ENCODE measurements at places on chromosomes 4 and X.

GRCh38 chr4:54547299-54548097, 110.3 kb upstream of the KIT start:
- DNase-seq, result no peak

DNA sequence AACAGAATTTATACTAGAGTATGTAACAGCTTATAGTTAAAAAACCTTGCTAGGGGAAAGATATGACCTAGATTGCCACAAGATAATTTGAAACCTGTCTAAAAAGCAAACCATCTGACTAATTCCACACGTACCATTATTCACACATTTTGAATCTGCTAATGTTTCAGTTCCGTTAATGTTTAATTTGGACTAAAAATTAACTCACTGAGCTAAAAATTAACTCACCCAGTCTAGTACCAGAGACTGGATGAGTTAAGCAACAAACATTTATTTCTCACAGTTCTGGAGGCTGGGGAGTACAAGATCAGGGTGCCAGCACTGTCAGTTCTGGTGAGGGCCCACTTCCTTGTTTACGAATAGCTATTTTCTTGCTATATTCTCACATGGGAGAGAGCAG, 231.5 kb upstream of the DIAPH2 start:
- DNase-seq, result peak; percentile 57

DNA sequence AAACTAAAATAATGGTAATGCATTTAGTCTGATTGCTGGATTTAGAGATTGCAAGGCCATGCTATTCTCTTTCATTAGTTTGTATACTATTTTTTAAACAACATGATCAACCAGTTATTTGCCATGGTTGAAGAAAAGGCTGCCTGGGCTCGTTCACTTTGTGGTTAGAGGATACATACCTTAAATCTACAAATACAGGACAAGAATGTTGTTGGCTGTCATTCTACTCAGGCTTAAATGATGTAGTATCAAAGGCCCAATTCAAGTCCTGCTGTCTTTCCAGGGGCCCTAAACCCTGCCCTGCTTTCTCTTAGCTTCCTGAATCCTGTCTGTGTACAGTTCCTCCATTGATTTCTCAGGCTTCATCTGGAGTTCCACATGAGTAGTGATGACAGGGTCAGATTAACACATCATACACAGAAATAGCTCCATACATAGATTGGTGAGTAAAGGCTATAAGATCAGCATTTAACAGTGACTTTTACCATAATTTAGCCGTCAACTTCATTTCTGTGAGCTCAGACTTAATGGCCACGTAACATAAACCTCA, 114.9 kb upstream of the GPRIN3 start:
- no peak for DNase-seq

GRCh38 chr4:135552131-135552530, 1350.5 kb upstream of the PABPC4L start:
- no peak for DNase-seq

DNA sequence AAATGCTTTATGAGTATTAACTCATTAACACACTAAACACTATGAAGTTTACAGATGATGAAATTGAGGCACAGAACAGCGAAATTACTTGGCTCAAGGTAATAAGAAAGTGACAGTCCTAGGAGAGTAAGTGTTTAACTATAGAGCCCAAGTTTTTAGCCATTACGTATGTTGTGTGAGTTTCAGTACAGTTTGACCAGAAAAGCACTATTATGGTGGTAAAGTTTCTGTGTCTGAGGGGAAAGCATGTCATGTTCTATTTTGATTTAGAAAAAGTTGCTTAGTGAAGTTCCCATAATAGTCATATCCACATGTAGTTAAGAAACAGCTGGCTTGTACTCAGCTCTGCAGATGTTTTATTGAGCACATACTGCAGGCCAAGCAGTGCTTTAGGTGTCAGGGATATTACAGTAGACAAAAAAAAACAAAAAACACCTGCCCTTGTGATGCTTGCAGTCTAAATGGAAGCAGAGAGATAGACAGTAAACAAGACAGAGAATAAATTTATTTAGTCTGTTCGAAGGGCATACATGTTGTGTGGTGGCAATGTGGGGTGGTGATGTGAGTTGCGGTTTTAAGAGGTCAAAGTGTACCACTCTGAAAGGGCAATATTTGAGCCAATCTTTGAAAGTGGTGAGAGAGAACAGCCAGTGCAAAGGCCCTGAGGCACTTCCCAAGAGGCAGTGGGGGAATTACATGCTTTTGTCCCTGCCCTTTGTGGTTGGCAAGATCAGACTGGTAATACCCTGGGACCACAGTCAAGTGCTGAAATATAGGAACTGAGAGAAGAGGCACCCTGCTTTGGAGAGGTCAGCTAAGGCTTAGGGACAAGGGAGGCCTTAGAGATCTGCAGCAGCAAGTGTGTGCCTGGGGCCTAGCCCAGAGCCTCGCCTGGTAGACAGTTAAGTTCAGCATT, 6.2 kb downstream of the TMEM131L start:
- DNase-seq, result no peak

DNA sequence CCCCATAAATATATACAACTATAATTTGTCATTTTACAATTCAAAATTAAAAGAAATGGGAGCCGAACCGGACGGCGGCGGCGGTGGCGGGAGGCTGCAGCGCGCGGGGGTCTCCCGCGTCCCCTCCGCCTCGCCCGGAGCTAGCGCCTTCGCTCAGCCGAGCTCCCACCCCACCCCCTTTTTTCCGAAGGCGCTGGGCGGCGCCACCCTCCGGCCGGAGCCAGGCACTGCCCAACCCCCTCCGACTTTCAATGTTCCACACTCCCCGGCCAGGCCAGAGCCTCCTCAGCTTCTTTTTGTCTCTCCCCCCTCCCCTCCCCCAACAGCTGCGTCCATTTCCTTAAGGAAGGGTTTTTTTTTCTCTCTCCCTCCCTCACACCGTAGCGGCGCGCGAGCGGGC, 214.1 kb upstream of the GEMIN8 start:
- DNase-seq, result no peak

DNA sequence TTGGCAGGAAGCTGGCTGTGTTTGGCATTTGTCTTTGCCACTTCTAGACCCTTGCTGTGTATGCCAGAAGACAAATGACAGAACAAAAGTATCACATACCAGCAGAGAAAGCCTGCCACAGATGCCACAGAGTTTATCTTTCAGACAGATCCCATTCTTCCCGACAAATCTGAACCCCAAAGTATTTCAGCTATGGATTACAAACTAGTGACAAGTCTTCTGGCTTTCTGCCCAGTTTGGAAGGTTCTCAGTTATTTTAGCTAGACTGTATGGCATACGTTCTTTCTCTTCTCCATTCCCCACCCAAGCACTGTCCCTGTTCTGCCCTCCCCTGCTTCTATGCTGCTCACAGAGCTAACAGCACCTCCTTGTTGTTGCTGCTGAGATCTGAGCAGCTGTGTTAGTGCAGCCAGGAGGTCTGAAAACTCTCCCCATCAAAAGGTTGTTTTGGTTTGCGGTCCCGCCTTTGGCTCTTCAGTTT, 236.7 kb downstream of the FRAS1 start:
- DNase-seq, result peak; percentile 69

DNA sequence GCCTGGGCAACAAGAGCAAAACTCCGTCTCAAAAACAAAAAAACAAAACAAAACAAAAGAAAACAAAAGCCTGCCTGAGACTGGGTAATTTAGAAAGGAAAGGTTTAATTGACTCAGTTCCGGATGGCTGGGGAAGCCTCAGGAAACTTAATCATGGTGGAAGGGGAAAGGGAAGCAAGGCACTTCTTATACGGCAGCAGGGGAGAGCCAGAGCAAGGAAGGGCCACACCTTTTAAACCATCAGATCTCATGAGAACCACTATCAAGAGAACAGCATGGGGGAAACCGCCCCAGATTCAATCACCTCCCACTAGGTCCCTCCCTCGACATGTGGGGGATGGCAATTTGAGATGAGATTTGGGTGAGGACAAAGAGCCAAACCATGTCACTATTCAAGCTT, 122.2 kb downstream of the UBE2K start:
- DNase-seq, result no peak

DNA sequence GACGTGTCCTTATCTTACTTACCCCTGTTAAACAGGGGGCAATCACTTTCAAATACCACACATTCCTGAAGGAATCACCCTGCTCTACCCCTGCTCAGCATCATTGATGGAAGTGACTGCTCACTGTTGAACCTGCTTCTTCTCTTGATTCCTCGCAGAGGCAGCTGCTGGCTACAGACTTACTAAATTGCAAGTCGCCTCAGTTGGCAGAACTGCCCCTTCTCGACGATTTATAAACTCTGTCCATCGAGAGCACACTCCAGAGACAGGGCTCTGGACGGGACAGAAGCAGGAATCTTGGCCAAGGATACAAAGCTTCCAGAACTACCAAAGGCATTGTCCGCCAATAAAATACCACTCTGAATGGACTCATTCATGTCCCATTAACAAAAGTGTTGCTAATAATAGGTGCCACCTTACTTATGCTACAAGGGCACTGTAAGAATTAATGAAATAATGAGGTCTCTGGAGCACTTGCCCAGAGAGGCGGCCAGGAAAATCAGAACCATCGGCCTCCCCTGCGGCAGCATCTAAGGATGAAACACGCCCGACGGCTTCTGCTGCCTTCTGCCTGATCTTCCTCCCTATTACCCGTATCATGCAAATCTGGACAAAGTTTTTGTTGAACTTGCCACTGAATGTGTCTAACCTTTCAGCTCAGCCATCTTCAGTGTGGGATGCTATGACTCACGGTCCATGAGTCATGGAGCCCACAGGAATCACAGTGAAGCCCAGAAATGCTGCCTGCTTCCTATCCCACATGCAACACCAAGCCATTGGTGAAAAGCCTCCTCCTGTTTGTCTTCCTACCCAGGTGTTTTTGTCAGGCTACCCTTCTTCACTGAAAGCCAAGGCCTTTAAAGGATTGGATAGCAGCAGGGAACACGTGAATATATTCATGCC, 164.9 kb downstream of the MAML3 start:
- DNase-seq, result peak; percentile 77

DNA sequence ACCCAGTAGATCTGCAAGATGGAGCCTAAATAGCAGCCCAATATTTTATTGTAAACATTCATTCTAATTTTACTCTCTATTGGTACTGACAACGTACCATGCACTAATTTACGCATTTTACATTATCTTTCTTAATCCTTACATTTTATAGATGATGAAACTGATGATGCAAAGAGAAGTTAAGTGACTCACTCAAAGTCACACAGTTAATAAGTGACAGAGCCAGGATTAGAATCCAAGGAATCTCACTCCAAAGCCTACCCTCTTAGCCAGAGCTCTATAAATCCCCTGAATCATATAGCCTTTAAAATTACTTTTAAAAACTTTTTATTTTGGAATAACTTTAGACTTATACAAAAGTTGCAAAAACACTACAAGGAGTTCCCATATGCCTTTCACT, 37.6 kb downstream of the PHKA1 start:
- peak; percentile 64 for DNase-seq

DNA sequence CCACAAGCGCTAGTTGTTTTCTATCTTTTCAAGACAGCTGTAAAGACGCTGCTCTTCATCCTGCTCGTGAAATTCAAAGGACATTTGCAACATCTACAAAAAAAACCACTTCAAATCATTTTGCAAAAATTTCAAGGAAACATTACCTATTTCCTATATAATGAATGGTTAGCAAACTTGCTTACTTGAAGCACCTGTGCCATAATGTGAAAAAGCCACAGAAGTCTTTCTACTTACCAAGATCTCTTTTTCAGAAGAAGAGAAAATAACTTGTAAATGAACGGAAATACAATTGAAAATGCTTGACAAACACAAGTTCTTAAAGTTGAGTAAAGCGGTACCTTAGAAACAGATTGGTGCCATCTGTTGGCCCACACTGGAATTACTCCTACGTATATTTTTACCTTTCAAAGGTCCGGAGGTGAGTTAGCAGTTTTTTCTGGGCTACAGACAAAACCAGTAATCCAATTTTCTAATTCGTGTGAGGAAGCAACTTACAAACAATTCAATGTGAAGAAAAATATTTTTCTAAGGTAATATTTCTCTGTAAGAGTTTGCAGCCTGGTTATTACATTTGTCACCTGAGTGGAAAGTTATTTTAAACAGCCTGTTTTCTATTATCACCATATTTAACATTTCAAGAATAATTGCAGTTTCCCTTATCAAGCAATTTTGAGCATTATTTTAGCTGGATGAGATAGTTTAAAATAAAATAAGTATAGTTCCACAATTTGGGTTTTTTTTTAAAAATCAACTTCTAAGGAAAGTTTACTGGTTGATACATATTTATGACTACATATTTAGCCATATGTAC, at the start of gene TLR6:
TLR6 (minus strand) TSS at position 294 of the 814 bp plus-strand sequence. CDS start 27,344 bp downstream, outside the sequence.
- DNase-seq, result peak; percentile 81

DNA sequence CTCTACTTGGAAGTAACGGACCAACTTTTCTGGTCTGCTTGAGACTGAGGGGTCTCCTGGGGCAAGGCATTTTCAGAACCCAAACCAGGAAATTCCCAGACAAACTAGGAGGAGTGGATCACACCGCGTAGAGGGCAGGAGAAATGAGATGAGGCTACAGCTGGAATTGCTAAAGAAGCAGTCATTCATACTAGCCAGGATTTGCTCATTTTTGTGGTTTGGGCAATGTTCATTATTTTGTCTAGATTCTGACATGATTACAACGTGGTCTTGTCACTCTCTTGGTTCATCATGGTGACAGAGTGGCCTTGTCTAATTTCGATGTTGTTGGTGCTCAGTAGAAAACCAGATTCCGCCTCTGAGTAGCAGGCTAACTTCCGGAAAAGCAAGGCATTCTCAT, 63.2 kb downstream of the BANK1 start:
- DNase-seq, result no peak

DNA sequence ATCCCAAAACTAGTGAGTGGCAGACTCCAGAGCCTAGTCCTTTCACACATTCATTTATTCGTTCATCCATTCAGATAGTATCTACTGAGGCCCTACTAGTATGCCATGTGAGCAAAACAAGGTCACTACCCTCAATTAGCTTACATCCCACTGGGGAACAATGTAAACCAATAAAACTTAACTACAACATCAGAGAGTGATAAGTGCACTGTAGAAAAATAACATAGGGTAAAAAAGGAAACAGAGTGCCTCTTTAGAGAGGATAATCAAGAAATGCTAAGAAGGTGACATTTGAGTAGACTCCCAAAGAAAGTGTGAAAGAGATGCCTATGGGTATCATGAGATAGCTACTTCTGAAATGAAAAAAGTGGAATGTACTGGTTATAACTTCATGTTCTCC, 18.5 kb downstream of the PAPSS1 start:
- no peak for DNase-seq

DNA sequence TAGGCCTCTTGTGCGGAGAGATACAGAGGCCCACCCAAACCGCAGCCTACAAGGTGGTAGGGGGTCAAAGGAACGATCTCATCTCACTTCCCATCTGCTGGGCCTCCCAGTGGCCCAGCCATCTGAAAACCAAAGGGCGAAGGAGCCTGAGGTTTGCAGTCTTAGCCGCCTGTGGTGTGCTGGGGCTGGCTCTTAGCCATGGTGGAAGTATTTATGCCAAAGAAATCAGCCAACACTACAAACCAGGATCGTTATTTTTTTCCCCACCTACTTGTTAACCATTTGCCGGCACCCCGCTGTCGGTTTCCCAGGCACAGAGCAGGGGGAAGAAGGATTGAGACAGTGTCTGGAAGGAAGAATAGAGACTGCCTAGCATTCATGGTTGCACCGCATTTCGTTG, 30.9 kb upstream of the CDKL5 start:
- DNase-seq, result peak; percentile 30

DNA sequence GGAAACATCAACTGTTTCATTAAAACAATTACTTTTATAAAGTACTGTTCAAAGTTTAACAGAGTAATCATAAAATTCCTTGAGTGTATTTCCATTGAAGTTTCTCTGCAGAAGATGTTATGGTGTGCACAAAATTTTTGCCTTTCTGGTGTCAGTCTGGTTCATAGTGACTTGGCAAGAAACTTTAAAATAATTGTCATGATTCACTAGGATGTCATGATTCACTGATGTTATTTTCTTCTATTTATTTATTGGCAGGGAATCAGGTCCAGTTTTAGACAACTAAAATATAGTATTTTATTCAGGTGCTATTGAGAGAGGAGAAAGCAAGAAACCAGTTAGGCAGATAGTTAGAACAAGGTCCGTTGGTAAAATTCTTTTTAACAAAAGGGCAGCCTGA, 3.8 kb downstream of the UGT2A1 start:
- DNase-seq, result no peak
